ENCODE measurements at places on chromosomes 4 and X. TPM values are rescaled to one million over a fixed set of nuclear protein-coding genes. Genes with fewer than 3 reads are reported as not detected.

- no peak for DNase-seq
Measured at GRCh38 chr4:5962416-5962815, 55.8 kb downstream of the C4orf50 start.

DNA sequence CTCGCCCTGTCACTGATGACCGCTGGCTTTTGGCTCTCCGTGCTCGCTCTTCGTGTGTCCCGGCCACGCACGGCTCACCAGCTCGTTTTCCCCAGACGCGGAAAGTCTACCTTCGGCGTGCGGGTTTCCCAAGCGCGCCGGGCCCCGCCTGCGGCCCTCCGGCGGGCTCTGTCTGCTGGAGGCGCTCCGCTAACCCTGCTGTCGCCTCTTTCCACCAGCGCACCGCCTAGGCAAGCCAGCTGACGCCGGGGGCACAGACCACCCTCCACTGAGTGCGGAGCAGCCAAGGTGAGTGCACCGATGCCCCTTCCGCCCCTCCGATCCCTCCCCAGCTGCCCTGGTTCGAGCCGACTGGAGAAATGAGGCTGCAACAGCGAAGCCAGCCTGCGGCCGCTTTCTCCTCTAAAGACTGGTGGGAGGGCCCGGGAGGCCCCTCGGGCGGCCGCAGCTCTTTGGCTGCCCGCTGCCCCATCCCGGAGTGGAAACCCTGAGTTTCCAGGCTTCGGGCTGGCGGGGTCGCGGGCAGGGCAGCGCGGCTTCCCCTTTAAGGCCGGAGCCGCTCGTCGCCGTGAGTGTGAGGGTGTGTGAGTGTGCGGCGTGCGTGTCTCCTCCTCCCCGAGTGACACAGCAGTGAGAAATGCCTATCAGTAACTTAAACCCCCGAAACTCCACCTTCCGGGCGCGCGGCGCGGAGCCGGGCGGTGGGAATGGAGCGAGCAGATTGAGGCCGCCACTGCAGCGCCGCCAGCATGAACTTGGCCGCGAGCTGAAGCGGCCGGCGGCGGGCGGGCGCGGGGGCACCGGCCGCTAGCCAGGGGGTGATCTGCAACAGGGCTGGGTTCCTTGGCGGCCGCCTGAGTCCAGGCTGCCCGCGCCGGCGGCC lies at the start of gene MAMLD1:
Gene MAMLD1 (plus strand): TSS at position 719 of the 883 bp plus-strand sequence. CDS start 82,200 bp downstream, outside the sequence.
- DNase-seq: no peak

GRCh38 chrX:33160273-33160672 lies 51.1 kb downstream of the DMD start:
- no peak for DNase-seq

DNA sequence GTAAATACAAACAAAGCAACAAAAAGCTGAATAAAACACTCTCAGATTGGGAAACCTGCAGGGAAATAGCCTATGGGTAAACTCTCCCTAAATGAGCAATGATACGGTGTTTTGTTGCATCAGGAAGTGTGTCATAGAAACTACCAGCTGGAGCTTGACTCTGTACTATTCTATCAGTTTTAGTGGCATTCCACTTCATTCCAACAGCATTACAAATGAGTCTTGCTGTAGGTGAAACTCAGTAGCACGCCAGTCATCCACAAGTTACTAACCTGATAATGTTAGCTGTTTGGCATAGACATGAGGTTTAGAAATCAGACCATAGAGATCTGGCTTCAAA lies 24.9 kb downstream of the FGFBP1 start:
- DNase-seq: no peak

- DNase-seq: no peak
Measured at GRCh38 chr4:136741468-136741867, 790.8 kb downstream of the PCDH18 start.

GRCh38 chrX:124346877-124347241 lies 496 bp downstream of the SH2D1A start:
- no peak for DNase-seq

DNA sequence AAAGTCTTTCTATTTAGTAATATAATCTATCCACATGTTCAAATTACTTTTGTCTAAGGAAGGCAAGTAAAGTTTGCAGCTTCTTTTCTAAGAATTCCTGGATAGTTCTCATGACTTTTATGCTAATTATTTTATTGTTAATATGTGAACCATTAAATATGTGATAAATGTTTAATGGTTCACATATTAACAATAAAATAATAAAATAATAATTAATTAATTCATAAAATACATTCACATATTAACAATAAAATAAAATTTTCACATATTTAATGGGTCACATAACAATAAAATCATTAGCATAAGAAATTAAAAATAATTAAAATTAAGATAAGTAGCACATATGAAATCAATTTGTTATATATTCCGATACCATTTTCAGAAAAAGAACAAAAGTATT lies 1352.4 kb downstream of the ARAP2 start:
- no peak for DNase-seq

GRCh38 chrX:155900765-155901164 lies 19.6 kb downstream of the VAMP7 start:
- no peak for DNase-seq

Gene BEX2
- 223 TPM for polyA plus RNA-seq

Gene PIR
- 8.5 TPM for polyA plus RNA-seq

Gene PDLIM5
- 74.5 TPM for polyA plus RNA-seq

Data from spinal cord (tissue), 10 donors.